ENCODE measurements at places on chromosomes 16 and 17. TPM values are rescaled to one million over a fixed set of nuclear protein-coding genes. Genes with fewer than 3 reads are reported as not detected.

- DNase-seq, result no peak
Measured at GRCh38 chr17:75542728-75543336, 17.3 kb downstream of the LLGL2 start.

GRCh38 chr17:2704890-2705248 lies 6.7 kb downstream of the CLUH start:
- DNase-seq, result no peak

DNA sequence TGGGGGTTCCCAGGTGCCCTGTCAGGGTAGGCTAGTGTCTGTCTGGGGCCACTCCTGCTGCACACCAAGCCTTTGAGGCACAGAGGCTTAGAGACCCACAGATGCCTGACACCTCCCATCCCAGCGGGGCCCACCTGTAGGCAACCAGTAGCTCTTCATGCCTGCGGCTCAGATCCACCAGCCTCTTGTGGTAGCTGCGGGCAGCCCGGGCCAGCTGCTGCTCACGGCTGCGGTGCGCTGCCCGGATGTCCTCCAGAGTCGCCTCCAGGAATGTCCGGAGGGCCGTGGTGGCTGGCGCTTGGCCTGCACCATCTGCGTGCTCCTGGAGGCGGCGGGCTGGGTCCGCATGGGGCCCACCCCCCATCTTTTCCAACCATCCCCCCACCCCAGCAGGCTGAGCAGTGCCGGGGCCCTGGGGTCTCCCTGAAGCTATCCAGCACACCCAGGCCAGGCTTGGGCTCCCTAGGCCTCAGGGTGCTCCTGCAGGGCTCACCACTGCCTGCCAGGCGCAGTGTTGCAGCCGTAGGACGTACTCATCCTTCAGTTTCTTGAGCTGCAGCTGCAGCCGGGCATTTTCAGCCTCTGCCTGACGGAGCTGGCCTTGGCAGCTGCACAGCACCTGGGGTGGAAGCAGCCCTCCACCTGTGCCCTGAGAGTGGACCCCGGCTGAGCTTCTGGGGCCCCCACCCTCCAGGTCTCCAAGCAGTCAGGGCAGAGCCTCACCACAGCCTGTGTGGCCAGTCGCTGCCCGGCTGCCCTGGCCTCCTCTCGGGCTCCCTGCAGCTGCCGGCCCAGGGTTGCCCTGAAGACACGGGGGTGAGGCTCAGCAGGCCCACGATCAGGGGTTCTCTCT lies 1.8 kb downstream of the CCDC78 start:
- no peak for DNase-seq

- peak; percentile 71 for DNase-seq
Measured at GRCh38 chr16:89924297-89924924, 1.3 kb downstream of the TUBB3 start.

- DNase-seq, result no peak
Measured at GRCh38 chr16:55506708-55507107, 2.2 kb upstream of the LPCAT2 start.

- no peak for DNase-seq
Measured at GRCh38 chr17:76500074-76500746, 1.0 kb downstream of the RHBDF2 start.

GRCh38 chr17:81161536-81161935 lies 3.8 kb upstream of the PVALEF start:
- DNase-seq, result no peak

DNA sequence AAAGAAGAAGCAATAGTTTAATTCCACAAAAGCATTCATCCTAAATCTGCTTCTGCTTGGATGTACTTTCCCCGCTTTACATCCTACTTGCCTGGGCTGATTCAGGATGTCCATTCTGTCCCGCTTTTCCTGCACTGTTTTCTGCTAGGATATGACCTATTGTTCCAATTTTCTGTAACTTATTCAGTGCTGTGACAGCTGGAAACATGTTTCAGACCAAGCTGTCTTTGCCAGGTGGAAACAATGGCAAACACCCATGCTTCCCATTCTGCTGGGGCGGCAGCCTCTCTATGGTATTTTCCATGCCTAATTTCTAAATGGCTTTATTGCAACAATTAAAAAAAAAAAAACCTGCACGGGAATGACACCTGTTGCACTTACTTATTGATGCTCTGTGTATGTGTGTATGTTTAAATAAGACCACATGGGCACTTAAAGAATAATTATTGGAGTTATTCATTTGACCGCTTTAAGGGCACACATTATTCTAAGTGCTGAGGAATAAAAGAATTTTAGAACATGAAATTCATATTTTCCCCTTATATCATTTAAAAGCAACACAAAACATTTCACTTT lies 21.0 kb downstream of the COQ7 start:
- no peak for DNase-seq

DNA sequence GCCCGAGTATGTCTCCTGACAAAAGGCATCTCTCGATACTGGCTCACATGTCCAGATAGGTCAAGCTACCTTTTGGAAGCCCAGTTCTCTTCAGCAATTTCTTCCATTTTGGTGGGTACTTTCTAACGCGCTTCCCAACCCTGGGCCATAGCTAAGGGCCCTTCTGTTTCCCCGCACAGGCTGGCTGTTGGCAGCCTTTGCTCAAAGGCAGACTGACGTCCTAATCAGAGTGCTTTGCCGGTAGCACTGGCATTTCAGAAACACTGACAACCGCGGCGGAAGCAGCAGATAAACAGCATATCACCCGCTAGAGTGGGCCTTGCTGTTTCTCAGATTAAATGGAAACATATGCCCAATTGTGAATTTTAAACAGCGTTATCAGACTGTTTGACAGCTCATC lies 49.3 kb upstream of the MPHOSPH6 start:
- no peak for DNase-seq

DNA sequence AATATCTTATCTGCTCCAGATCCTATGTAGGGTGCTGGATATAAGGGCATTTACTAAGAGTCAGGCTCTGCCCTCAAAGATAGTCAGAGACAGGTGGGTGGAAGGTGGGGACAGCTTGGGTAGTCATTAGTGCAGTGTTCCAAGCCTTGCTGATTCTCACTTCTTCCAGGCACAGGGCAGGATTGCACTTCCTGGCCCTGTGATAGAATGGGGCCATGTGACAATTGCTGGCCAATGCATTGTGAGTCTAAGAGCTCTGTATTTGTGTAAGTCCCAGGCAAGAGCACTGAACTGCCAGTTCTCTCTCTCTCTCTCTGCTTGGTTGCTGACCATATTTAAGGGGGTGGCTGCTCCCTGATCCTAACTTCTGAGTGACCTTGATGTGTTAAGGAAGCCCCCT lies 112.1 kb downstream of the C16orf78 start:
- no peak for DNase-seq

- no peak for DNase-seq
Measured at GRCh38 chr17:67490471-67490870, 113.4 kb downstream of the PITPNC1 start.

GRCh38 chr16:25138130-25138529 lies 26.6 kb downstream of the LCMT1 start:
- DNase-seq, result no peak

DNA sequence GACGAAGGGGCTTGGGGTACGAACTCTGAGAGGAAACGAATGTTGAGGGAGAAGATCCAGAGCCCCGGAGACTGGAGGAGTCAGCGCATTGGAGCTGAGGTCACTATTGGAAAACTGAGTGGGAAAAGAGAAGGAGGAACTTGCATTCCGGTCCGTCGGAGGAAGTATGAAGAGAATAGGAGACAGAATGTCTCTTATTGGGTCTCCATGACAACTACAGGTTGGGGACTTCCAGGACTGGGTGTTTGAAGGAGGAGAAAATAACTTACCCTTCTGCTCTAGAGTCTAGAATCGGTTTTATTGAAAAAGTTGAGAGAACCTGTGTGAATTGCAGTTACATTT lies 537 bp downstream of the GOSR1 start:
- peak; percentile 13 for DNase-seq

GRCh38 chr17:57892146-57892819 lies 42.4 kb upstream of the MRPS23 start:
- DNase-seq, result peak; percentile 82

DNA sequence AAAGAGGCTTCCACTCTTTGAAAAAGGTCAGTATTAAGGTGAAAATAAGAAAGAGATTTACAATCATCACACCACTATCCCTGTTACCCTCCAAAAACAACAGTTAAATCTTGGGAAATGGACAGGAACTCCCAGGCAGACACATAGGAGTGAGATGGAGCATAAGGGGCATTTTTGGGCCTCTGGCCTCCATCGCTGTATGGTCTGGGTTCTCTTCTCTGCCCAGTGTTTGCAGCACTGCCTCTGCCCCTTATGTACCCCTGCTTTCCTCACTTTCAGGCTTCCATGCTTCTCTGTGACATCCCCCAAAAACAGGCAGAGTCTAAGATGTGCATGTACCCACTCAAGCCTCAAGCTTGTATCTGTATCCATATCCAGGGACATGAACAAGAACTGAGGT lies 630 bp upstream of the HOXB2 start:
- no peak for DNase-seq

GRCh38 chr16:82660966-82661365 lies 34.2 kb downstream of the CDH13 start:
- no peak for DNase-seq

- DNase-seq, result no peak
Measured at GRCh38 chr16:13157082-13157481, 255.7 kb downstream of the SHISA9 start.

GRCh38 chr17:14699574-14700185 lies 398.8 kb downstream of the HS3ST3B1 start:
- no peak for DNase-seq

GRCh38 chr17:58307468-58308172 lies 21.0 kb downstream of the TSPOAP1 start:
- no peak for DNase-seq

GRCh38 chr16:84868328-84868727 lies 48.5 kb downstream of the CRISPLD2 start:
- DNase-seq, result no peak

DNA sequence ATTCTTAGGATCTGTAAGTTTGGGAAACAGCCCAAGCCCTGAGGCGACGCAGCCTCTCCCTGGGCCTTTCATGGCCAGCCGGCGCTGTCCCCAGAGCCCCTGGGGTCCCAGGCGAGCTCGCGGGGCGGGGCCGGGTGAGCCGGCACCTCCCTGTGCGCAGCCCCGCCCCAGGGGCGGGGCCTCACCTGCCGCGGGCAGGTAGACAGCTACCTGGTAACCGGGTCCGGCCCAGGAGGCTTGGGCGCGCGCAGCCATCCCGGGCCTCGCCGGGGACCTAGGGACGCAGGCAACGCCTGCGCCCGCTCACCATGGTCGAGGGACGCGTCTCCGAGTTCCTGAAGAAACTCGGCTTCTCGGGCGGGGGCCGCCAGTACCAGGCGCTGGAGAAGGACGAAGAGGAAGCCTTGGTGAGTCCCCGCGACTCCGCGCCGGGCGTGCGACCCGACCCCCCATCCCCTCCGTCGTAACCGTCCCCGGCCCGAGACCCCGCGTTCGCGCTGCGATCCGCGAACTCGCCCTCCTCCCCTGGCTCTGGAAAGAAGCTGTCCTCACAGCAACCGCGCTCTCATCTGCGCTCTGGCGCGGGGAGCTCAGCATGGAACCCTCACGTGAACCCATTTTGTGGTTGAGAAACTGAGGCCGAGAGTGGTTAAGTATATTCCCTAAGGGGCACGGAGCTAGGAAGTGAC lies at the start of gene ATP2C2:
Gene ATP2C2 (plus strand): TSS at position 231 of the 689 bp plus-strand sequence. CDS start 78 bp downstream, at position 309.
- DNase-seq, result peak; percentile 93

GRCh38 chr17:43465049-43465448 lies 18.7 kb upstream of the DHX8 start:
- DNase-seq, result no peak

- no peak for DNase-seq
Measured at GRCh38 chr16:31072540-31073141, 1.4 kb downstream of the ZNF668 start.

DNA sequence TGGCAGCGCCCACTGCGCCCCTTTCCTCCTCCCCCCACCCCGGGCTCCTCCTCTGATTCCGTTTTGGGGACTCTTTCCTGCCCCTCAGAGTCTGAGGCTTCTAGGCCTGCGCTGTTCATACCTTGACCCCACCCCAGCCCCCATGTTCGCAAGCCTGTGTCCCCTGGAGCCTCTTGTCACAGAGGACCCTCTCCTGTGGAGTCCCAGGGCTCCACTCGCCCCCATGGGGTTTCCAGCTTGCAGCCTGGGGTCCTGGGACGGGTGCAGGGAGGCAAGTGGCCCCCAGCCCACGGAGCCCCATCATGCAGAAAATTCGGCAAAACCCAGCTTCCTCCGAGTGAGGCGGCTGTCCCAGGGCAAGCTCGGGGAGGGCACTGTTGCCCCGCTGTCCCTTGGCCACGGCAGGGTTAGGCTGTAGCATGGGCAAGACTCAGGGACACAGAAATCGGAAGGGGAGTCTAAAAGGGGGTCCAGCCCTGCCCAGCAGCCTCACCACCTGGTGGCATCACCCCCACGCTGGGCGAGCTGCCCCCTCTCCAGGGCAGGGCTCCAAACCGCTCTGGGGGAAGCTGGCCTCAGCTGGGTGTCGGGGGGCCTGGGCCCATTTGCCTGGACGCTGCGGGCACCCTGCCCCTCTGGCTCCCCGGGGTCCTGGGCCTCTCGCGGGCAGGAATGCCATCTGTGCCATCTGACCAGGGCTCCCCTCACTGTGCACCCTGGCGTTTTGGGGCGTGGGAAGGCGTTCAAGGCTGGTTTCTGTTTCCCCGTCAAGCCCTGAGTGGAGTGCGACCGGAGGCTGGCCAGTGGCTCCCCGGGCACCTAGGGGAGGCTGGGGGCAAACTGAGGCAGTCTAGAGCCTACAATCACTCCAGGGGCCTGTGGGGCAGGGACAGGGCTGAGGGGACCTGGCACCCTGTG lies 11.5 kb upstream of the BAHCC1 start:
- DNase-seq, result no peak

GRCh38 chr17:56031636-56032035 lies 121.6 kb upstream of the ANKFN1 start:
- DNase-seq, result no peak

PDPK1 gene
- 57.2 TPM for polyA plus RNA-seq

ACSF3 gene
- 30.0 TPM for polyA plus RNA-seq

METRN gene
- 12.8 TPM for polyA plus RNA-seq

CCL2 gene
- polyA plus RNA-seq, result 47.4 TPM

ORC6 gene
- polyA plus RNA-seq, result 24.6 TPM

BFAR gene
- polyA plus RNA-seq, result 59.0 TPM

FAM20A gene
- polyA plus RNA-seq, result 6.2 TPM

ABCC12 gene
- polyA plus RNA-seq, result 0.06 TPM

TPSG1 gene
- not detected for polyA plus RNA-seq

ZFP3 gene
- polyA plus RNA-seq, result 9.5 TPM

FOXO3B gene
- polyA plus RNA-seq, result 7.0 TPM

WDR45B gene
- 83.5 TPM for polyA plus RNA-seq

EME1 gene
- 12.7 TPM for polyA plus RNA-seq

FBXO39 gene
- polyA plus RNA-seq, result 0.31 TPM

DNAI2 gene
- polyA plus RNA-seq, result 0.77 TPM

FBRS gene
- polyA plus RNA-seq, result 80.8 TPM

NTHL1 gene
- polyA plus RNA-seq, result 20.2 TPM

All from left lung (tissue), 14 donors.